ENCODE measurements at places on chromosomes 12 and 14. TPM values are rescaled to one million over a fixed set of nuclear protein-coding genes. Genes with fewer than 3 reads are reported as not detected.

GRCh38 chr14:104874110-104874531, 9.1 kb downstream of the CEP170B start:
- no peak for DNase-seq

DNA sequence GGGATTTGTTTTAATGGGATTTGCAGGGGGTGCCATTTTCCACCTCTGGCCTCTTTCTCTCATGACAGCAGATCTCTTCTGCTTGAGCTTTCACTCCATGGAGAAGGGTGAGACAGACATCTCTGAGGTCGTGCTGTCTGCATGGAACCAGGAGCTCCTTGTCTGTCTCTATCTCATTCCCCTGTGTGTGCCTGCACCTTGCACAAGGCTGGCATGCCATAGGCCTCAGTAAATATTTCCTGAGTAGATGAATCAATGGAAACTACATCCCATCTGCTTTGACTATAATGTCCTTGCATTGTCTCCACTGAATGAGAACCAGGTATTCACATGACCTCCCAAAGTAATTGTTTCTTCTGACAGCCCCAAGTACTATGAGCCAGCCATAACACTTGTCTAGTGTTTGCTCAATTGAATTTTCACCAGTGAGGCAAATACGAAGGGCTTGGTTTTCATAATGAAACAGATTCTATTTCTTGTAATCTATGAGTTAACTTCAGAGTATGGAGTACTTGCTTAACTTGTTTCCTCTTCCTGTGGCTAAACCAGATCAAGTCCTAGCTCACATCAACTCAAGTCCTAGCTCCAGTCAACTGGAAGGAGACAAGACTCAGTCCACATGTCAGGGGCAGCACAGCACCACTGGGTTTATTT, 32.3 kb downstream of the KCNK13 start:
- DNase-seq: no peak

- peak; percentile 41 for DNase-seq
These were observed 13.1 kb downstream of the KRT83 start for GRCh38 chr12:52307836-52308805.

The SLC7A7 gene
- total RNA-seq: 0.69 TPM

The NOVA1 gene
- total RNA-seq: not detected

The CD27 gene
- 115 TPM for total RNA-seq

The CCDC88C gene
- 193 TPM for total RNA-seq

The NANOG gene
- not detected for total RNA-seq

DNA sequence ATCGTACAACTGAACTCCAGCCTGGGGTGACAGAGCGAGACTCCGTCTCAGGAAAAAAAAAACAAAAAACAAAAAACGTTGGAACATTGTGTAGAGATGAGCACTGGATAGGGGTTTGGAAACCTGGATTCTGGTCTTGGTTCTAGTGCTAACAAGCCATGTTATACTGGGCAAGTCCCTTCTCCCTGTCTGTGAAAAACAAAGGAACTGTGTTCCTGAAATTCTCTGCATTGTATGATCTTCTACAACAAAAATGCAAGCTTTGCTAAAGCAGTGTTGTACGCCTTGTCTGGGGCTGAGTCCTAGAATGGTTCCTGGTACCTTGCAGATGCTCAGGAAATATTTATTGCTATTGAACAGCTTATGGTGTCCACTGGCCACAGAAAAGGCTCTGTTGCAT, 13.4 kb downstream of the GPRC5D start:
- no peak for DNase-seq

DNA sequence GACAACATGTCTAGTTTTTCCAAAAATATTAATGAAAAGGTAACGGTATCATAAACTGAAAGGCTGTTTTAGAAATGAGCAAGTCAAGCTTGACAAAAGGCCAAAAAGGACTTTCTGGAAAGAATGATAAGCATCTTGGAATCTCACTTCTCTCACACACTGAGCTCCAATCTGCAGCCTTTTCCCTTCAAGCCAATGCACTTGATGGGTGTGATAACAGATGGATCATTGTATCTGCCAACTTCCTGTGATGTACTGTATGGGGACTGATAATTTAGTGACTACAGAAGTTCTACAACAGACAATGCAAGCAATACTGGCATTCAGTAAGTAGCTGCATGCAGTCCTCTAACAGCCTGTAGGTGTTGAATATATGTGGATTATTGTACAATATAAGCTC, 147.1 kb downstream of the MED13L start:
- no peak for DNase-seq

- no peak for DNase-seq
These were observed 161.3 kb downstream of the RPL10L start for GRCh38 chr14:46490238-46490685.

DNA sequence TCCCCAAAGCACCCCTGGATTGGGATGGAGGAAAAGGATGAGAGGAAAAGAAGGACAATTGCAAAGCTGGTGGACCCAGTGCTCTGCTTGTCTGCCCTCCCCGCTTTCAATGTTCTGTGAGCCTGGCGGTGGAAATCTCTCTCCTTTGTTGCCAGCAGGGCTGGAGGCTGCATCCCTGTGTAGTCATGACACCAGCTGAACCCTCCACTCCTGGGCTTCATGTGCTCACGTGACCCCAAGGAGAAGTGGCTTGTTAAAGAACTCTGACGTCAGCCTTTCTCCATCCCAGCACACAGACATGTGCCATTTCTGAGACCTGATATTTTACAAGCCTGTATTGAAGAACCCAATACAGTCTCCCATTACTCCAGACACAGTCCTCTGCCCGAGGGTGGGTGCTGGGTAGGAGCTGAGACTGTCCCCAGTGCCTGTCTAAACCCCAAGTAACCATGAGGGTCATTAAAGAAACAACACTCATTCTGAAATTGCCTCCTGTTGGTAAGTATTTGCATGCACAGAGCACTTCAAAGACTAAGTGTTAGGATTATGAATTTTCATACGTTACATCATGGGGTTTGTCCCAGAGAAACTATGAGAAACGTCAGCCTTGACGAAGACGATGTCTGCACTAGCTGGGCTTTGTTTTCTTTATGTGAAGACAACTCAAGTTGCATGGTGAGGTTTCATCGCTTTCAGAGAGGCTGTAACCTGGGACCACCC, 21.7 kb downstream of the GALNT16 start:
- no peak for DNase-seq

- peak; percentile 66 for DNase-seq
These were observed 76.6 kb upstream of the GZMB start for GRCh38 chr14:24710403-24711112.

The PTHLH gene
- not detected for total RNA-seq

GRCh38 chr14:64444984-64445845, 20.1 kb upstream of the AKAP5 start:
- DNase-seq: no peak

All from activated CD4-positive, alpha-beta T cell treated with anti-CD3 and anti-CD28 coated beads, Interleukin-2, amount 10 ng/mL, durations not matched to agents 7 days and 5 days (primary cell).